ENCODE measurements at places on chromosomes 6 and 20.

- DNase-seq, result no peak
Measured at GRCh38 chr6:2951728-2952127, 19.6 kb downstream of the SERPINB6 start.

- peak; percentile 58 for DNase-seq
Measured at GRCh38 chr6:119333707-119334295, 15.8 kb downstream of the MAN1A1 start.

- no peak for DNase-seq
Measured at GRCh38 chr20:13166011-13166410, 55.1 kb upstream of the ISM1 start.

DNA sequence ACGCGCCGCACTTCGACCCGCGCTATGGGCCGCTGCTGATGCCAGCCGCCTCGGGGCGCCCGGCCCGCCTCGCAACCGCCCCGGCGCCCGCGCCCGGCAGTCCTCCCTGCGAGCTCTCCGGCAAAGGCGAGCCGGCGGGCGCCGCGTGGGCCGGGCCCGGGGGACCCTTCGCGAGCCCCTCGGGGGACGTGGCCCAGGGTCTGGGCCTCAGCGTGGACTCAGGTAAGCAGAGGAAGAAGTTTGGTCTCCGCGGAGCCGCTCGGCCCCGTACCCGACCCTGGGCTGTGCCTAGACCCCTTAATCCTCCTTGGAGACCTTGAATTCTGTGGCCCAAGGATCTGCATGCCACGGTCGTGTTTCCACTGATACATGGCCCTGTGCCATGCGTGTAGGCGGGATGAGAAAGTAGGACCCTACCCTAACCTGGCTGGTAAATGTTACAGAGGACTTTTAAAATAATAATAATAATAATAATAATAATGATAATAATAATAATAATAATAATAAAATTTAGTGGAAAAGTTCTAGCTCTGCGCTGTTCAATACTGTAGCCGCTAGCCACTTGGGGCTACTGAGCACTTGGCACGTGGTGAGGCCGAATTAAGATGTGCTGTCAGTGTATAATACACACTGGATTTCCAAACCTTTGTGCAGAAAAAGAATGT, 5.6 kb downstream of the VGLL2 start:
- DNase-seq, result no peak

DNA sequence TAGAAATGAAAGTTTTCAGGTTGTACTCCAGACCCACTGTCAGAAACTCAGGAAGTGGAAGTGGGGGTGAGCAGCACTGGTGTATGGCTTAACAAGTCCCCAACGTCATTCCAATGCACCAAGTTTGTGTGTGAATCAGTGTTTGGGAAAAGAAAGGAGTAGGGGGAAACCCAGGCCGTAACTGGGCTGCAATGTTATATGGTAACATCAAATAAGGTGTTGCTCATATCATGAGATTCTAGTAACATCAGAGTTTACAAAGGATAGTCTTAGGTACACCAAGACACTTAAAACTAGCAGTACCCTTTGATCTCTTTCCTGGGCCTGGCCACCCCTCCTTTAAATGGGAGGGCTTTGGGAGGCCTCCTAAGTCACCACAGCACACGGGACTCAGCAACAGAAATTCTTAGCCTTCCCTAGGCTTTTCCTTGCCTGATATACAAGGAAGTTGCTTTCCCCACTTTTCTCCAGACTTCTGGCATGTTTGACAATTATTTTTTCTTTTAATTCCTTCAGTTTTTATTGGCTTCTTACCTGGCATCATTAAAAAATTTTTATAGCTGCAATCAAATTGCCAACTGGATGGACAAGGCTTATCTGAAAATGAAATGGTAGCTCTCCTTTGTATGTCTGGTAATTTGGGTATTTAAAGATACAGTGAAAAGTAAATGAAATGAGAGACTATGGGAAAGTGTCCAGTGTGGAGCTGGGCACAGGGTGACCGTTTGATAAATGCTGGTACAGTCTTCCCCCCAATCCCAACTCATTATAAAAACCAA, 15.1 kb downstream of the E2F3 start:
- DNase-seq, result peak; percentile 9

GRCh38 chr20:40583205-40583604, 105.8 kb downstream of the MAFB start:
- DNase-seq, result no peak

DNA sequence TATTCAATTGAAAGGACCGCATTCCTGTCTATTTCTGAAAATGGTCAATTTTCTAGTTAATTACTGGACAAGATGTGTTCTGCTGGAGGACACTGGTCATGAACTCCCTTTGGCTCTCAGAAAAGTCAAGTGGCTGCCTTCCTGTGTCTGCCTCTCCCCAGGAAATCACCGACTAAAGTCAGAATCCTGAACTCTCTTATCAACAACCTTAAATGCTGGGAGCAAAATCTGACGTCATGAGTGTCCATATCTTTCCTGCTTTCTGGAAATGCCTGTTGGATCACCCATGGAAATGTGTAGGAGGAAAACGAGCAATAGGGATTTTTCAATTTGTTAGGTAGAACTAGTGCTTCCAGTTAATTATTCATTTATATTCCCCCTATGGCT, 53.5 kb upstream of the PLCB1 start:
- no peak for DNase-seq

DNA sequence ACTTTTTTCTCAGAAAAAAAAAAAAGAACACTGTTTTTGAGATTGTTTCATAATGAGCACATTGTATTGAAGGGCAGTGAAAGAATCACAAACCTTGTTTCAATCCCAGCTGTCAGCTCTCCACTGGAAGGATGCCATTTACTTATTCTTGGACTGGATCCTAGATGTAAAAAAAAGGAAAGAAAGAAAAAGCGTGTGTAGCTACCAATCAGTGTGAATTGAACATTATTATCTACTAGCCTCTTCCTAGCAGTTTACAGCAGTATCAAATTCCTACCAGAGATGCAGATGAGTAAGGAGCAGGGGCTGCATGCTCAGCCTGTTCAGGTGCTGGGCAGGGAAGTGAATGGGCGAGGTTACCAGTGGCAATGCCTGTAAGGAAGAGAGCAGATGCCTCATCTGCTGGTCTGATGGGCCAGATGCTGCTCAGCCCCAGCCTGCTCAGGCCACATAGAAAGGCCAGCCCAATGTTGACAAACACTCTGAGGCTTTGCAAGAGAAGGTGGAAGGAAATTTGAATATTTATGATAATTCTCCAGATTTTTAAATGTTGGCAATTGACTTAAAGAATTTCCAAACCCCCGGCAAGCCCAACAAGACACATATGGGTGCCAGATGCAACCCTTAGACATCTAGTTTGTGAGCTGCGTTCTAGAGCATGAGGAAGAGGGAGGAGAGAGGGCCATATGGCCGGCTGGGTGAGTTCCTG, 189.5 kb downstream of the IBTK start:
- DNase-seq, result no peak

- no peak for DNase-seq
Measured at GRCh38 chr6:21514288-21514687, 79.3 kb upstream of the SOX4 start.

DNA sequence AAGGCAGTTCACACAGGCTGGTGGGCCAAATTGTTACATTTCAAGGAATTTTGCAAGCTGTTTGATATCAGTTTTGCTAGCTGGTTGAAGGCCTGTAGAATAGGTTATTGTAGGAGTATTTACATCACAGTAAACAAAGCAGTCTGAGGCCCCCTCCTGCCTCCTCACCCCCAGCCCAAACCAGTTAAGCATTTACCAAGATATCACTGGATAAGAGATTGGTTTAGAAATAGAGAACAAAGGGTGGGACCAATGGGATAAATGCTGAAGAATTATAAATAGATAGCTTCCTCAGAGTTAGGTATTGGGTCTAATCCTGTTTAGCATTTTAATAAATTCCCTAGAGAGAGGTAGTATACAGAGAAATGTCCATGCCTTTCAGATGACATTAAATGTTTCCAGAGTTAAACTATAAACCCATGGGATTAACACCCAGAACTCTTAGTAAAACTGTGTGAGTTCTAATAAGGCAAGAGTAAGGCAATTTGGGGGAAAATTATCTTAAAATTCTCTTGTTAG, 2.3 kb upstream of the PHACTR2 start:
- DNase-seq, result no peak

- DNase-seq, result no peak
Measured at GRCh38 chr6:100230115-100230952, 234.4 kb downstream of the SIM1 start.
